Central memory CD8-positive, alpha-beta T cell (primary cell): ENCODE measurements at places on chromosomes 3 and 15.

DNA sequence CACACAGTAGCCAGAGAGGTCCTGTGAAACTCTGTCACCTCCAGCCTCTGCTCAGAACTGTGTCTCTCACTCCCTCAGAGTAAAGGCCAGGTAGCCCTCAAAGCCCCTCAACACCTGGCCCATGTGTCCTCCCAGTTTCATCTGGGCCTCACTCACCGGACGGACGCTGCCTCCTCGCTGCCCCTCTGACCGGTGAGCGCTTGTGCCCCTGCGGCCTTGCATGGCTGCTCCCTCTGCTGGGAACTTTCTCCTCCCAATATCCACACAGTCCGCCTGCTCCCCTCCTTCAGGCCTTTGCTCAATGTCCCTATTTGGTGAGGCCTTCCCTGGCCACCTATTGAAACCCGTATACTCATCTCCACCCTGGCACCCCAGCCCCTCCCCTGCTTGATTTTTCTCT, 36.8 kb upstream of the TRH start:
- DNase-seq: no peak
- H3K27me3 ChIP-seq: peaks cover 10% of the 10 kb centered on the region
- peaks cover 19% of the 10 kb centered on the region for H3K4me1 ChIP-seq
- H3K36me3 ChIP-seq: peaks cover 2% of the 10 kb centered on the region

DNA sequence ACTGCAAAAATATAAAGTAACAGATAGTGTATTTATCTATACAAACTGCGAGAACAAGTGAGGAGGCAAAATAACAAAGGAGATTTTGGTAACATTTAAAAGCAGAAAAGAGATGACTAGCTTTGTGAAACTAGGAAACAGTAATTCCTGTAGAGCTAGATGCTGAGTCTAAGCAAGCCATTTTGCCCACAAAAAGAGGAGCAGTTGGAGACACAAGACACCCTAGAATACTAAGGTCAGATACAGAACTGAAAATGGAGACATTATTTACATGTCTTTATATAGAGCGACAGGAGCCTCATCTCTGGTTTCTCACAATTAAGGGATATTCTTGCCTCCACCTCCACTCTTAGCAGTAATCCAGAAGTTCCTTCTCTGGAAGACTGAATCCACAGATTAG, 732.4 kb upstream of the GBE1 start:
- no peak overlapping the region for H3K27ac ChIP-seq
- H3K27me3 ChIP-seq: no peaks in the 10 kb centered on the region
- H3K36me3 ChIP-seq: no peaks in the 10 kb centered on the region
- H3K4me1 ChIP-seq: no peaks in the 10 kb centered on the region
- no peak overlapping the region for H3K4me3 ChIP-seq
- DNase-seq: no peak

GRCh38 chr3:132381348-132381944, 35.9 kb upstream of the DNAJC13 start:
- DNase-seq: no peak
- H3K27me3 ChIP-seq: peaks cover 58% of the 10 kb centered on the region
- H3K4me3 ChIP-seq: no peak overlapping the region
- H3K36me3 ChIP-seq: no peaks in the 10 kb centered on the region

GRCh38 chr3:125054449-125055329, 1.1 kb downstream of the HEG1 start:
- no peak for DNase-seq
- H3K4me1 ChIP-seq: peaks cover 50% of the 10 kb centered on the region
- peak overlapping the region; percentile 80 for H3K27ac ChIP-seq
- H3K27me3 ChIP-seq: no peaks in the 10 kb centered on the region

DNA sequence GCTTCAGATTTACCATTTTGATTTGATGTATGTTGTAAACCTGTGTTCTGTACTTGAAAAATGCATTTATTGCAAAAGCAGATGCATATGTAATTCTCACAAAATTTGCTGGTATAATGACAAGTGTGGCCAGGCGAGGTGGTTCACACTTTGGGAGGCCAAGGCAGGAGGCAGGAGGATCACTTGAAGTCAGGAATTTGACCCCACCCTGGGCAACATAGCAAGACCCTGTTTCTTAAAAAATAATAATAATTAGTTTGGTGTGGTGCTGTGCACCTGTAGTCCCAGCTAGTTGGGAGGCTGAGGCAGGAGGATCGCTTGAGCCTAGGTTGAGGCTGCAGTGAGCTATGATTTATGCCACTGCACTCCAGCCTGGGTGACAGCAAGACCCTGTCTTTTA, 4.7 kb upstream of the HYKK start:
- H3K27me3 ChIP-seq: no peaks in the 10 kb centered on the region
- H3K36me3 ChIP-seq: peaks cover 22% of the 10 kb centered on the region
- H3K27ac ChIP-seq: no peak overlapping the region
- DNase-seq: no peak

- no peak for DNase-seq
- H3K27me3 ChIP-seq: no peaks in the 10 kb centered on the region
- peak overlapping the region; percentile 40 for H3K4me3 ChIP-seq
- H3K27ac ChIP-seq: peak overlapping the region; percentile 52
- H3K36me3 ChIP-seq: peaks cover 24% of the 10 kb centered on the region
Measured at GRCh38 chr3:187012609-187013051, 82.3 kb downstream of the ST6GAL1 start.

DNA sequence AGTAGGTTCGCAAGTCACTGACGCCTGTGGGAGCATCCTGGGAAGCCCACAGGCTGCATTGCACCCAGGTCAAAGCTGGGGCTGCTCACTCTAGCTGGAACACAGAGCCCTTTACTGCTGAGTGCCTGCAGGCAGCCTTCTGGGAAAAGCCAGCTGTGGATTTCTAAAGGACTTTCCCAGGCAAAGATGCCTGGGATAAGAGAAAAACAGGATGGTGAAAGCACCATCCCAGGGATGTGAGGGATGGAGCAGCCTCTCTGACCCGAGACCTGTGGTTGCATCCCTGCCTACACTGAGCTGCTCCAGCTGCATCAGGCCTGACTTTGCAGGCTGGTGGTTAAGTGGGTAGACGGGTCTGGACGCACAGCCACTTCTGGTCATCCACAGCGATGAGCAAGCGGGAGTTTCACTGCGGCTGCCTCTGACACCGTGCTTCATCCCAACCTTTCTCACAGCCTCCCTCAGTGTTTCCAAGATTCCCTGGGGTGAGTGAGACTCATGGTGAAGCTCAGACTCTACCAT, 52.5 kb upstream of the AMOTL2 start:
- no peak overlapping the region for H3K27ac ChIP-seq
- peaks cover 24% of the 10 kb centered on the region for H3K27me3 ChIP-seq
- H3K36me3 ChIP-seq: no peaks in the 10 kb centered on the region
- DNase-seq: no peak
- no peaks in the 10 kb centered on the region for H3K4me1 ChIP-seq
- H3K4me3 ChIP-seq: no peak overlapping the region

GRCh38 chr3:7190095-7190494, 329.2 kb downstream of the GRM7 start:
- H3K27me3 ChIP-seq: no peaks in the 10 kb centered on the region
- DNase-seq: no peak
- H3K36me3 ChIP-seq: peaks cover 2% of the 10 kb centered on the region
- H3K4me1 ChIP-seq: no peaks in the 10 kb centered on the region

GRCh38 chr3:77539014-77539413, 499.1 kb downstream of the ROBO2 start:
- no peak for DNase-seq
- no peaks in the 10 kb centered on the region for H3K36me3 ChIP-seq
- no peaks in the 10 kb centered on the region for H3K27me3 ChIP-seq
- H3K27ac ChIP-seq: no peak overlapping the region
- no peaks in the 10 kb centered on the region for H3K4me1 ChIP-seq

DNA sequence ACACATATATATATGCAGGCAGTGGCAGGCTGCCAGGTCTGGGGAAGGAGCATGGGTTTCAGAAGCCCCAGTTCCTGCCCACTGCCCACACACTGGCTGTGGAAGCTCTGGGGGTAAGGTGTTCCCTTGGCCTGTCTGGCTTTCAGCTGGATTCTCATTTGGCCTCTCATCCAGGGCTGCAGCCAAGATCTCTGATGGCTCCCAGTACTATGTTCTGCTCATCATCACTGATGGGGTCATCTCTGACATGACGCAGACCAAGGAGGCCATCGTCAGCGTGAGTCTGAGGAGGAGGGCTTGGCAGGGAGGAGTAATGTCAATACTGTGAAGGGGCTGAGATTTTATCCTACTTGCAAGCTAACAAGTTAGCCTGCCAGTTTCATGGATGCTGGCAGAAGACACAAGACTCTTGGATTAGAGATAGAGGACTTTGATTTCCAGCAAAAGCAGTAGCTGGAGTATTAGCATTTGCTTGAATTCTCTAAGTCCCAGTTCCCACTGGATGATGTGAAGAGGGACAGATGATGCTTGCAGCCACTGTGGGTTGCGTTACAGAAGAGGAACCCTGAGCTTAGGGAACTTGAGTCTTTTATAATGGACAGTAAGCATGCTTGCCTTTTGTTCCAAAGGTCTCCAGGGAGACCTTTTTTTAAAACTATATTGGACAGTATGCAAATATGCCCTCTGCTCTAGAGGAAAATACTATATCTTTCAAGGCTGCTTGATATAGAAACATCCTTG, 5.6 kb upstream of the BRPF1 start:
- H3K4me1 ChIP-seq: peaks cover 20% of the 10 kb centered on the region
- DNase-seq: no peak
- H3K27me3 ChIP-seq: no peaks in the 10 kb centered on the region
- peaks cover 9% of the 10 kb centered on the region for H3K36me3 ChIP-seq

GRCh38 chr15:70132139-70132538, 34.4 kb upstream of the TLE3 start:
- DNase-seq: no peak
- H3K4me1 ChIP-seq: no peaks in the 10 kb centered on the region
- H3K27me3 ChIP-seq: no peaks in the 10 kb centered on the region
- no peak overlapping the region for H3K4me3 ChIP-seq

- H3K4me3 ChIP-seq: no peak overlapping the region
- H3K4me1 ChIP-seq: no peaks in the 10 kb centered on the region
Measured at GRCh38 chr3:142735462-142735861, 11.6 kb downstream of the TRPC1 start.

DNA sequence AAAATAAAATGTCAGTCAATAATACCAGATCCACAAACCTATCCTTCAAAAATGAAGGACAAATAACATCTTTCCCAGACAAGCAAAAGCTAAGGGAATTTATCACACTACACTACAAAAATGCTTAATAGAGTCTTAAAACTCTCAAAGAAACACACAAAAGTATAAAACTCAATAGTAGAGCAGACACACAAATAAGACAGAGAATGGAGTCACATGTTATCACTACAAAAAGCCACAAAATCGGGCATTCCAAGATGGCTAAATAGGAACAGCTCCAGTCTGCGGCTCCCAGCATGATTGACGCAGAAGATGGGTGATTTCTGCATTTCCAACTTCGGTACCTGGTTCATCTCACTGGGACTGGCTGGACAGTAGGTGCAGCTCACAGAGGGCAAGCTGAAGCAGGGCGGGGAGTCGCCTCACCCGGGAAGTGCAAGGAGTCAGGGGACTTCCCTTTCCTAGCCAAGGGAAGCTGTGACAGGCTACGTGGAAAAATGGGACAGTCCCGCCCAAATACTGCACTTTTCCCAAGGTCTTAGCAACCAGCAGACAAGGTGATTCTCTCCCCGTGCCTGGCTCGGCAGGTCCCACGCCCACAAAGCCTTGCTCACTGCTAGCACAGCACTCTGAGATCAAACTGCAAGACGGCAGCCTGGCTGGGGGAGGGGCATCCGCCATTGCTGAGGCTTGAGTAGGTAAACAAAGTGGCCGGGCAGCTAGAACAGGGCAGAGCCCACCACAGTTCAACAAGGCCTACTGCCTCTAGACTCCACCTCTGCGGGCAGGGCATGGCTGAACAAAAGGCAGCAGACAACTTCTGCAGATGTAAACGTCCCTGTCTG, 46.3 kb downstream of the SENP7 start:
- H3K4me3 ChIP-seq: no peak overlapping the region
- peaks cover 69% of the 10 kb centered on the region for H3K4me1 ChIP-seq
- DNase-seq: peak; percentile 15
- H3K27ac ChIP-seq: no peak overlapping the region

DNA sequence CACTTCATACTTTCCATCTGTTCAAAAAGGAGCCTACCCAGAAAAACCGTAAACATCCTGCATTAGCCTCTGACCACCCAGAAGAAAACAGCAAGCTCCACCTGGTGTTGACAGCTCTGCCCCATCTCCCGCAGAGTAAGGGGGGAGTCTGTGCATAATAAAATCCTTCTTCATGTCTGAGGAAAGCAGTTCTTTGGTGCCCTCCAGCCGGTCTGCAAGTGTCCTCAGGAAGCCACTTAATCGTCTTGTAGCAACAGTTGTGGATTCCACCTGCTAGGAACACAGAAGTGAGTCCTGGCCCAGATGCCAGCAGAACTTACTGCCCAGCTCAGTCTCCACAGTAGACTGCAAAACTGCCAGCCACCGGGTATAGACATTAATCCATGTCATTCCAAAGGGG, 22.5 kb downstream of the RIOX2 start:
- peaks cover 5% of the 10 kb centered on the region for H3K4me1 ChIP-seq
- H3K27ac ChIP-seq: no peak overlapping the region
- no peak overlapping the region for H3K4me3 ChIP-seq
- H3K27me3 ChIP-seq: no peaks in the 10 kb centered on the region
- peaks cover 47% of the 10 kb centered on the region for H3K36me3 ChIP-seq
- no peak for DNase-seq
